Stimulated activated CD4-positive, alpha-beta T cell treated with anti-CD3 and anti-CD28 coated beads, Interleukin-2, amount 100 ng/mL, for 24 hours (primary cell): ENCODE measurements at places on chromosomes 6 and 20.

- DNase-seq: peak; percentile 88
Measured at GRCh38 chr6:13336553-13336952, 8.2 kb upstream of the TBC1D7 start.

GRCh38 chr20:62606016-62606415 lies 36.3 kb upstream of the SLCO4A1 start:
- no peak for DNase-seq

GRCh38 chr6:49978332-49979226 lies 9.2 kb upstream of the DEFB113 start:
- no peak for DNase-seq

DNA sequence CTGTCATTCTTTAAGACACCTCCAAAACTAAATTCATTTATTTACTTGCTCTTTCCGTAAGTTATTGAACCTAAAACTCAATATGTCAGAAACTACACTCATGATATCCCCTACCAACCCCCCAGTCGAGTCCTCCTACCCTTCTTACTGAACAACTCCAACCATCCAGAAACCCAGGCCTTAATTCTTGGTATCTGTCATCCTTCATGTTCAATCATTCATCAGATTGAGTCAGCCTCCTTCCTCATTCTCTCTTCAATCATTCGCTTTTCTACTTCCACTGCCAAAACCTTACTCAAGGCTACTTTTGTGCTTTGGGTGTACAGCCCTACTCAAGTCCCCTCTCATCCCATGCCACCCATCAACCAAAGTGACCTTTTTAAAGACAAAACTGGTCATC lies 95.7 kb downstream of the SMLR1 start:
- no peak for DNase-seq

GRCh38 chr20:47993035-47993755 lies 207.9 kb upstream of the SULF2 start:
- DNase-seq: no peak

GRCh38 chr20:35499271-35499670 lies 30.2 kb downstream of the C20orf173 start:
- no peak for DNase-seq

DNA sequence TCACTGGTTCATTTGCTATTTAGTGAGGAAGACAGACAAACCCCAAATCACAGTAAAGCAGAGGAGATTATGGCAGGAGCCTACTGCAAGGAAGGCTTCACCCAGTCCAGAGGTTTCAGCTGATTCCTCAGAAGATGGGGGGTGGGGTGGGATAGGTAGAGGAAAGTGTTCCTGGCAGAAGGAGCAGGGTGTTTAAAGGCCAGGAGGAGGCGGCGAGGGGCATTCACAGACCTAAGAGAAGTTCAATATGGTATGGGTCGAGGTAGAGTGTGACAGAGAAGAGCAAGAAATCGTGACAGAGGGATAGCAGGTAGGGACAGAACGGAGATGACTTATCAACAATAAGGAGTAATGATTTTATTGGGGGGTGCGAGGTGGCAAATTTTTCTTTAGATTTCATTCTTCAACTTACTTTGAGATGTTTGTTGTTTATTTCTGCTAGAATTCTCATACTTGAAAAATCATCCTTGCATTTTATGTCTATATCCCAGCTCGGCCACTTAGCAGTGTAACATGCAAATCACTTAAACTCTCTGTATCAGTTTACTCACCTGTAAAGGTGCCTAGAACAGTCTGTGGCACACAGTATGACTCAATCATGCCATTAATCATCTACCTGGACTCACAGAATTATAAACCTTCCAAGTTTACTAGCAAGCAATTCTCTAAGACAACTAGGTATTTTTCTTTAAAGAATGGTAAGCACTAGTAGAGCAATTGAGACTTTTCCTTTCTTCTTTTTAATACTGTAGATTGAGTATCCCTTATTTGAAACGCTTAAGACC lies 176.7 kb downstream of the REV3L start:
- no peak for DNase-seq

- DNase-seq: no peak
Measured at GRCh38 chr20:5171790-5172164, 45.0 kb downstream of the CDS2 start.

DNA sequence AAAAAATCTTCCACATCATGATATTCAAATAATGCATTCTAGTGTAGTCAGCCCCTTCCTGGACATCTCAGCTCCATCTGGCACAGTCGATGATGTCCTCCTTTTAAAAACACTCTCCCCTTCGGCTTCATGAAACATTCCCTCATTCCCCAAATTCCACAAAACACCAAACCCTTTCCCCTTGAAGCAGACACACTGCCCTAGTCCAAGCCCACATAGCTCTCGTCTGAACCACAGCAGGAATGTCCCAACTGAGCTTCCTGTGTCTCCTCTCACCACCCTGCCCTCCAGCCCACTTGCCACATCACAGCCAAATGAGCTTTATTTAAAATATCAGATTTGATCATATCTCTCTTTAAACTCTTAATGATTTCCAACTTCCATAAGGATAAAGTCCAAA lies 106.4 kb upstream of the CARMIL1 start:
- no peak for DNase-seq

DNA sequence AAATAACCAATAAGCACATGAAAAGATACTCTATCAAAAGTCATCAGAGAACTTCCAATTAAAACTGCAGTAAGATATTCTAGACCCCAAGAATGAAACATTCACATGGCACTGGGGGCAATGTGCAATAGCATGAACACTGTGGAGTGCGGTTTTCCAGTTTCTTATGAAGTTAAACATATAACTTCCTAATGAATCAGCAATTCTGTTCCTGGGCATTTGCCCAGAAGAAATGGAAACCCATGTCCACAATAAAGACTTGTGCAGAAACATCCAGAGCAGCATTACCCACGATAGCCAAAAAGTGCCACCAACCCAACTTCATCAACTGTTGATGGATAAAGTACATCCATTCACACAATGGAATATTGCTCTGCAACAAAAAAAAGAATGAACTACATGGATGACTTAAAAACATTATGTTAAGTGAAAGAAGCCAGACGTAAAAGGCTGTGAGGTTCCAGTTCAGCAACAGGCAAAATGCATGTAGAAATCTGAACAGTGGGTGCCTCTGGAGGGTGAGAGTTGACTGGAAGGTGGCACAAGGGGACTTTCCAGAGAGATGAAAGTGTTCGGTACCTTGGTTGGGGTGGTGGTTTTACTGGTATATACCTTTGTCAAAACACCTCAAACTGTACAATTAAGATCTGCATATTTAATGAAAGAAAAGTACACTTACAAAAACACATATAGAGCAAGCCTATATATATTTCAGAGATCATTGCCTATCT lies 207.2 kb upstream of the ECI2 start:
- DNase-seq: no peak

GRCh38 chr6:33896391-33897188 lies 92.8 kb upstream of the MLN start:
- no peak for DNase-seq

DNA sequence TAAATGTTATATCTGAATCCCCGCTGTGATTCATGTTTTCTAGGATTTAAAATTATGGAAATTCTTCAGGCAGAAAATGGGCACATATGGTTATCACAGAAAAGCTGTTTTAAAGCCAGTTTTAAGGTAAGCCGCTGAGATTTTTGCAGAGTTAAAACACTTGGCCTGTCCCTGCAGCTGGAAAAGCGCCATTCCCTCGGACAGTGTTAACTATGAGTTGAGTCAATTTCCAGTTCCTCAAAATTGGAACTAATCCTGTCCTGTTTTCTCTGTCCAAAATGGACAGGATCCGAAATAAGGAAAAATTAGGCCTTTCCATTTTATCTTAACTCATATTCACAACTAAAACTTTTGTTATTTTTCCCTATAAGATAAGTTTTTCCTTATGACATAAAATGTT lies 225.2 kb downstream of the SAMD5 start:
- no peak for DNase-seq

DNA sequence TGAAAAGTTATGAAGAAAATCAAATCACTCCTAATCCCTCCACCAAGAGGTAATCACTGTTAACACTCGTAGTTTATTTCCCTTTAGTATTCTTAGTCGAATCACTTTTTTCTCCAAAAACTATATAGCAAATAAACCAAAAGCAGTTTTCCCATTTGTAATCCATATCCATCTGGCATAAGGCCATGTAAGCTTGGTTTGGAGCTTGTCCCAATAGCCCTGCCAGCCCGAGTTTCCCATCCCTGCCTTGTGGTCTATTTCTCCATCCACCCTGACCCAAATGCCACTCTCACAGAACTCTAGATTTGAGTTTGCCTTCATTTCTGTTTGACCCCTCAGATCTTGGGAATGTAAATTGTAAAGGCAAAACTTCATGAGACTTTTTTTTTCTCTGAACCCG lies 71.8 kb upstream of the DSP start:
- DNase-seq: no peak

- no peak for DNase-seq
Measured at GRCh38 chr6:49909563-49909962, 43.2 kb upstream of the CRISP1 start.

DNA sequence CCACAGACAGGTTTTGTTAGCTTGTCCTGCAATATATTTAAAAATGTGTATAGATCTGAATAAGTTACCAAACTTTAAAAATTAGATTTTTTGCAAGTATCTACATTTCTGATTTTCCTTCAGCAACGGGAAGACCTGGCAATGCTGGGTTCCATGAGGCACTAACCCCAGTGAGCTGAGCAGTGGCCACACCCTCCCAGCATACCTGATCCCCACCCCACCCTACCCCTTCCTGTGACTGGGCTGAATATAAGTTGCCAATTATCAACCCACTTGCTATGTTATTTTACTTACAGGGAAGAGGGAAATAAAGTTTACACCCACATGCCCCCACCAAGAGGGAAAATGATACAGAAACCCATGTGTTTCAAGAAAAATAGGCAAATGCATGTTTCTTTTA lies 70.3 kb upstream of the RALGAPA2 start:
- DNase-seq: no peak

- DNase-seq: no peak
Measured at GRCh38 chr6:39884696-39885095, 49.6 kb downstream of the MOCS1 start.

GRCh38 chr6:3385660-3386151 lies 71.1 kb downstream of the SLC22A23 start:
- no peak for DNase-seq

DNA sequence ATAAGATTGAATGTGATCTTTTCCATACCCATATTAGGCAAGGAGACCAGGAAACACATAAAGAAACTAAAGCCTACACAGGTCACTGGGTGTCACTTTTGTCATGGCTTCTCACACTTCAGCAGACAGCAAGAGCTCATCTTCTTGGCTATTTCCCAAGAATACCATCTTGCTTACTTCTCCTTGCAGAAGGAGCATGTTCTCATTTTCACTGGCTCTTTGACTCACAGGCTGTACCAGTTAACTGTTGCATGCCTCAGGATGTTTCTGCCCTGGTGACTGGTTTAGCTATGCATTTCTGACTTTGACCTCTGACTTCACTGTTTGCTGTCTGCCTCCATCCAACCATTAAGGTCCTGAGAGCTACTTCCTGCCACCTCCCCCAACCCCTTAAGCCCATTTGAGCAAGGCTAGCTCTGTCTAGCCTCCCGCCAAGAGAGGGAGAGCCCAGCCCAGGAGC lies 40.3 kb upstream of the OGFRL1 start:
- no peak for DNase-seq

GRCh38 chr6:39086294-39086693 lies 28.7 kb downstream of the SAYSD1 start:
- peak; percentile 43 for DNase-seq

GRCh38 chr20:13841206-13841605 lies 56.4 kb downstream of the NDUFAF5 start:
- no peak for DNase-seq

GRCh38 chr6:49030251-49031020 lies 432.6 kb downstream of the MMUT start:
- no peak for DNase-seq

DNA sequence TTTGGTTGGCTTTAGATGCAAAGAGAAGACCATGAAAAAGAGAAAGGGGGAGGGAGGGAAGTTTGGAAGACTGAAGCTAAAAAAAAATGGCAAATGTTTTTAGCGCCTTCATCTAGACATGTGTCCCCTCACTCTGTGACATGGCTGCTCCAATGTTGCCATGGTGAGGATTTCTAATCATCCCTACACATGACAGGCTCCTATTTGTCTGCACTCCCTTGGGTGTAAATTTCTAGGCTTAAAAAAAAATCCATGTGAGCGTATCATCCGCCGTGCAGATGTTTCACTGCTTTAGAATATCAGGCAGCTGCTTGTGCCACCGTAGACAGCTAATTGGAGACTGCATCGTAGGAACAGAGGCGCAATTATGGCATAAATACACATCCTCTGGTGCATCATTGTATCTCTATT lies 761.1 kb upstream of the MMS22L start:
- DNase-seq: no peak

GRCh38 chr20:35174458-35175216 lies 2.8 kb downstream of the PROCR start:
- no peak for DNase-seq
